Panc1 (cell line): ENCODE measurements at places on chromosomes 1 and 21. TPM values are rescaled to one million over a fixed set of nuclear protein-coding genes. Genes with fewer than 3 reads are reported as not detected.

GRCh38 chr1:44783697-44784093 lies 4.3 kb downstream of the BEST4 start:
- no peak overlapping the region for H3K27ac ChIP-seq
- DNase-seq = no peak
- H3K4me1 ChIP-seq = no peaks in the 10 kb centered on the region; the same call in 1 of the 2 replicates
- H3K36me3 ChIP-seq = no peaks in the 10 kb centered on the region
- H3K4me3 ChIP-seq = peak overlapping the region; percentile 14

DNA sequence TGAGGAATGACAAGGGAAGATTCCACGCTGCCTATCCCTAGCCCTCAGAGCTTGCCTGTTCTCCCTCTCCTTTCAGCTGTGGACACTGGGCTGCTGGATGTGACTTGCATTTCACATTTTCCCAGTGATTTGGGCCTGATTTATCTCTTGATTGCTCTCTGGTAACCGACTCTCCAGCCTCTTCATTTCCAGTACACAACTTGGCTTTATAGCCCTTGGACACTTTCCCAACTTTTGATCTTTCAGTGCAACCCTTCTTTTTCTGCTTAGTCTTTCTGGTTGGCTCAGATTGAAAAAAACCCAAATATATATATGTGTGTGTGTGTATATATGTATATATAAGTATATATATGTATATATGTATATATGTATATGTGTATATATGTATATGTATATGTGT lies 138.3 kb downstream of the RYR2 start:
- H3K4me1 ChIP-seq = no peaks in the 10 kb centered on the region
- no peak overlapping the region for H3K4me3 ChIP-seq
- no peak overlapping the region for H3K27ac ChIP-seq
- no peak for DNase-seq
- H3K27me3 ChIP-seq = no peaks in the 10 kb centered on the region
- no peaks in the 10 kb centered on the region for H3K36me3 ChIP-seq

DNA sequence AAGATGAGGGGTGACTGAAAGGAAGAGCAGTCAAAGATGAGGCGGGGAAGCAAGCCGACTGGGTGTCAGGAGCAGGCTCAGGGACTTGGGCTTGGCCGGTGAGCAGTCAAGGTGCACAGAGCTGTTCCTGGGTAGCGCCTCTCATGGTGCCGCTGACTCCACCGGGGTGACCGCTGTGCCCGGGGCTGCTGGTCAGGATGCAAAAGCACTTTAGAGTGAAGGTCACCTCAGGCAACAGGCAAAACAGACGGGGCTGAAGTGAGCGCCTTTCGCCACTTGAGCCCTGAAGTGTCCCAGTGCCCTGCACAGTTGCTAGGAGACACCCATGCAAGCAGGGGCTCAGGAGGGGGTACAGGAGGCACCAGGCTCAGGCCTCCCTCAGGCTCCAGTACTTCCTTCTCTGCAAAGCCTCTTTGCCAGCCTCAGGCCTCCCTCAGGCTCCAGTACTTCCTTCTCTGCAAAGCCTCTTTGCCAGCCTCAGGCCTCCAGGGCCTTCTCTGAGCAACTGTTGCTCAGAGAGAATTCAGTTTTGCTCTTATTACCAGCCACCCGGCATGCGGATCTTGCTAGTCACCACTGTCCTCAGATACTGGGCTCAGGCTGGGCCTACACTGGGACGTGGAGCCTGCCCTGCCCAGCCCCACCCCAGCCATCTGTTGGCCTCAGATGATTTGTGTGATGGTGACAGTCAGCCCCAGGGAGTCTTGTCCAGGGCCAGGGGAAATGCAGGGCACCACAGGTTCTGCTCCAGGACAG lies 99.7 kb upstream of the IRF2BP2 start:
- H3K36me3 ChIP-seq = no peaks in the 10 kb centered on the region
- H3K4me3 ChIP-seq = no peak overlapping the region
- no peak for DNase-seq

- H3K36me3 ChIP-seq = no peaks in the 10 kb centered on the region
- H3K27me3 ChIP-seq = no peaks in the 10 kb centered on the region
- H3K27ac ChIP-seq = peak overlapping the region; percentile 70; the same call in 1 of the 2 replicates
- H3K4me1 ChIP-seq = peaks cover 12% of the 10 kb centered on the region; the same call in 1 of the 2 replicates
These were observed 134.4 kb downstream of the TGFB2 start for GRCh38 chr1:218479436-218480115.

DNA sequence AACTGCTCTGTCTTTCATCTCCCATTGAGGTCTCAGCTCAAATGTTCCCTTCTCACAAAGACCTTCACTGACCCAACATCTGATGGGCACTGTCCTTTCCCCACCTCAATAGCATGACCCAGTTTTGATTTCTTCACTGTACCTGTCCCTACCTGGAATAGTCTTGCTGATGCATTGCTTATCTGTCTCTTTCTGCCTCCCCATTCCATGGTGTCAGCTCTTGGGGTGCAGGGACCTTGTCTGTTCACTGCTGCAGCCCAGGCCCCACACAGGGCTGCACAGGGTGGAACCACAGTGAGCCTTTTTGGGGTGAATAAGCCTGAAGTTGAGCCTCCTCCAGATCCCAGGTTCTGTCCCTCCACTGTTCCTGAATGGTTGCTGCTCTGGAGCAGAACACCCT lies 414.9 kb downstream of the PTPRU start:
- no peaks in the 10 kb centered on the region for H3K27me3 ChIP-seq
- no peak overlapping the region for H3K27ac ChIP-seq
- no peaks in the 10 kb centered on the region for H3K36me3 ChIP-seq

GRCh38 chr1:179881642-179882252 lies 338 bp upstream of the TOR1AIP1 start:
- H3K4me1 ChIP-seq = peaks cover 7% of the 10 kb centered on the region; the same call in 1 of the 2 replicates
- peak overlapping the region; percentile 100 for H3K27ac ChIP-seq
- DNase-seq = peak; percentile 77
- H3K36me3 ChIP-seq = peaks cover 29% of the 10 kb centered on the region
- no peaks in the 10 kb centered on the region for H3K27me3 ChIP-seq

DNA sequence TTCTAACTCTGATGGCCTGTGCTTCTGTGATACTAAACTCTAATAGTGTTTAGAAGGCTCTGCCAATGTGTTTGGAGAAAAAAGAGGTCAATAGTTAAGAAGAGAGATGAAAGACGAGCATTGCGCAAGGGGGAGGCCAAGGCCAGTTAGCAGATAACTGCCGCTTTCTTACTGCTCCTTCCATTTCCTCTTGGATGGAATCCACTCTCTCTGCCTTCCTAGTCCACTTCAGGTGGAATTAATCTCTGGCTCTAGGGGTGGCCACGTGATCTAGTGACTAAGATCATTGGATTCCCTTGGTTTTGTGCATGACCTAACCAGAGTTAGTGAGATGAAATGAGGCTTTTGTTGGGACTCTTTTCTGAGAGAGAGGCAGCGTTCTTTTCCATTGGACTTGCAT lies 148.3 kb downstream of the ACTL8 start:
- no peak for DNase-seq
- H3K4me3 ChIP-seq = no peak overlapping the region
- no peaks in the 10 kb centered on the region for H3K4me1 ChIP-seq

HPCAL4 gene
- total RNA-seq = 0.21 TPM

AKT3 gene
- 11.0 TPM for total RNA-seq
